Activated naive CD8-positive, alpha-beta T cell treated with anti-CD3 and anti-CD28 coated beads, Interleukin-2, amount 10 ng/mL, durations not matched to agents 7 days and 5 days (primary cell): ENCODE measurements at places on chromosomes 2 and 18. TPM values are rescaled to one million over a fixed set of nuclear protein-coding genes. Genes with fewer than 3 reads are reported as not detected.
A peak's percentile ranks its signal among the peaks of the same experiment; 100 is the strongest.

- H3K4me3 ChIP-seq, result no peak overlapping the region
- no peaks in the 10 kb centered on the region for H3K27me3 ChIP-seq
- H3K4me1 ChIP-seq, result no peaks in the 10 kb centered on the region
- peaks cover 3% of the 10 kb centered on the region for H3K36me3 ChIP-seq
Measured at GRCh38 chr2:112493858-112494648, 12.1 kb downstream of the TTL start.

GRCh38 chr2:225781991-225782390, 382.5 kb downstream of the NYAP2 start:
- no peak overlapping the region for H3K4me3 ChIP-seq
- no peak for DNase-seq
- H3K4me1 ChIP-seq, result no peaks in the 10 kb centered on the region

GRCh38 chr18:58393295-58393694, 235.6 kb downstream of the ALPK2 start:
- H3K36me3 ChIP-seq, result no peaks in the 10 kb centered on the region
- H3K27ac ChIP-seq, result no peak overlapping the region
- peaks cover 8% of the 10 kb centered on the region for H3K4me1 ChIP-seq
- no peaks in the 10 kb centered on the region for H3K27me3 ChIP-seq
- DNase-seq, result no peak

GRCh38 chr2:235543851-235544688, 50.2 kb downstream of the AGAP1 start:
- no peaks in the 10 kb centered on the region for H3K36me3 ChIP-seq
- no peaks in the 10 kb centered on the region for H3K27me3 ChIP-seq
- H3K27ac ChIP-seq, result no peak overlapping the region
- no peak overlapping the region for H3K4me3 ChIP-seq

- no peaks in the 10 kb centered on the region for H3K36me3 ChIP-seq
- no peaks in the 10 kb centered on the region for H3K4me1 ChIP-seq
- no peak overlapping the region for H3K4me3 ChIP-seq
- no peak overlapping the region for H3K27ac ChIP-seq
Measured at GRCh38 chr2:121884511-121884921, 129.1 kb downstream of the TSN start.

DNA sequence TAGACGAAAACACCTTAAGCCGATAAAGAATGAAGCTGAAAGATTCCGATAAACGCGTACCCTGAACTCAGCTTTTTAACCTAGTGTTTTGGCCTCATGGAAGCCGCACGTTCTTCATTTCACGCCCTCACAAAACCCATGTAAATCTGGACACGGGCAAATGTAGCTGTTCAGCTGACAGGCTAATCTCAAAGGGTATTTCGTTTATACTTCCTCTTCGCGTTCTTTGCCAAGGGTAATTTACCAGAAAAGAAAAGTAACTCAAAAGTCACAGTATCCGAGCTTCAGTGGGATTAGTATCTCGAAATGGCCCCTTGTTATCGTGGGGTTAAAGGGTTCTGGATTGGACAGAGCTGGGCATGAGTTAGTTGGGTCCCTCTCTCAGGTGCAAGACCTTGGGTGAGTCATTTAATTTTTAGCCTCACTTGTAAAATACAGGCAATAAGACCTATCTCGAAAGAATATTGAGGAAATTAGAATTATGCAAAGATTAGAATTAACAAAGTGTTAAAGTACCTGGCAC, 22.0 kb upstream of the STPG4 start:
- peaks cover 5% of the 10 kb centered on the region for H3K27me3 ChIP-seq
- H3K36me3 ChIP-seq, result peaks cover under 1% of the 10 kb centered on the region
- H3K4me3 ChIP-seq, result peak overlapping the region; percentile 94
- peak overlapping the region; percentile 100 for H3K27ac ChIP-seq
- no peak for DNase-seq

HRH4 gene
- 0.23 TPM for total RNA-seq

LYG2 gene
- not detected for total RNA-seq

KIF5C gene
- 14.2 TPM for total RNA-seq
